ENCODE measurements at places on chromosomes 3 and 15. TPM values are rescaled to one million over a fixed set of nuclear protein-coding genes. Genes with fewer than 3 reads are reported as not detected.

The SLC9C1 gene
- 0.24 TPM for total RNA-seq

The SLC24A5 gene
- total RNA-seq: not detected

The C3orf70 gene
- total RNA-seq: not detected

The BCL2A1 gene
- 189 TPM for total RNA-seq

The PARP15 gene
- total RNA-seq: 213 TPM

The NR2F2 gene
- not detected for total RNA-seq

The SOX14 gene
- total RNA-seq: not detected

The SLC12A1 gene
- not detected for total RNA-seq

The CDHR4 gene
- not detected for total RNA-seq

The COLQ gene
- total RNA-seq: 1.2 TPM

The ARID3B gene
- total RNA-seq: 24.8 TPM

The KBTBD12 gene
- total RNA-seq: 0.16 TPM

The TMEM40 gene
- not detected for total RNA-seq

The NMNAT3 gene
- total RNA-seq: 1.1 TPM

DNA sequence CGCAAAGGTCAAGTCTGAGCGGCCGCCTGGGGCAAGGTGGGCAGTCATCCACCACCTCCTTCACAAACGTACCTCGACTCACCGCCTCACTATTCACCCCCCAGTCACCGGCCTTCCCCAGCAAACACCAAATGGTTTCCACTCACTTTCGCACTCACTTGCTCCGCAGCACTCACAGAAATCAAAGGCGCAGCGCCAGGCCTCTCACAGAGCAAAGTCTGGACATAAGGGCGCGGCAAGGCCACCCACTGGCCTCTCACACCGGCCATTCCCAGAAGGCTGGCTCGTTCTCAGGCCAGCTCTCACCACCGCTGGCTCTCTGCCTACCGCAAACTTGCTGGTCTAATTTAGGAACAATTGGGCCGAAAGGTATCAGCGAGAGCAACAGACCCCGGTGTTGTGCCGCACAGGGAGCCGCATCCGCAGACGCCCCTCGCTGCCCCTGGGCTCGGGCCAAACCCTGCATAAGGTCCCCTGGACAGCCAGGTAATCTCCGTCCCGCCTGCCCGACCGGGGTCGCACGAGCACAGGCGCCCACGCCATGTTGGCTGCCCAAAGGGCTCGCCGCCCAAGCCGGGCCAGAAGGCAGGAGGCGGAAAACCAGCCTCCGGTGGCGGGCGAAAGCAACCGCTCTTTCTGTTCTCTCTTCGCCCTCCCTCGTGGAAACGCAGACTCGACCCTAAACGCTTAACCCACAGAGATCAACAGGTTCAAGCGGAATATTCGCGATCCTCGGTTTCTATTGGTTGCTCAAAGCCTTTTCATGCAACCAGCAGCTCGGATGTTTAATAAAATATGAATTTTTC is 2.9 kb downstream of the SHOX2 start:
- no peaks in the 10 kb centered on the region for H3K36me3 ChIP-seq
- DNase-seq: no peak
- H3K4me3 ChIP-seq: no peak overlapping the region
- H3K27ac ChIP-seq: peak overlapping the region; percentile 59

- H3K27me3 ChIP-seq: peaks cover 12% of the 10 kb centered on the region
- H3K4me1 ChIP-seq: no peaks in the 10 kb centered on the region
- H3K27ac ChIP-seq: no peak overlapping the region
- no peak for DNase-seq
Observed at GRCh38 chr3:70620956-70621355, 308.5 kb upstream of the MDFIC2 start.

- H3K36me3 ChIP-seq: peaks cover 94% of the 10 kb centered on the region
- no peak for DNase-seq
- H3K4me1 ChIP-seq: peaks cover 4% of the 10 kb centered on the region
- H3K4me3 ChIP-seq: no peak overlapping the region
Observed at GRCh38 chr15:75397494-75397893, 29.1 kb upstream of the MAN2C1 start.

GRCh38 chr3:195169011-195169649 is 101.8 kb downstream of the XXYLT1 start:
- H3K36me3 ChIP-seq: no peaks in the 10 kb centered on the region
- H3K4me1 ChIP-seq: peaks cover 14% of the 10 kb centered on the region
- peaks cover 2% of the 10 kb centered on the region for H3K27me3 ChIP-seq
- no peak overlapping the region for H3K4me3 ChIP-seq

- peak overlapping the region; percentile 84 for H3K27ac ChIP-seq
- H3K4me1 ChIP-seq: peaks cover 21% of the 10 kb centered on the region
- peak overlapping the region; percentile 67 for H3K4me3 ChIP-seq
- H3K27me3 ChIP-seq: no peaks in the 10 kb centered on the region
- H3K36me3 ChIP-seq: peaks cover 47% of the 10 kb centered on the region
- DNase-seq: no peak
Observed at GRCh38 chr15:90749754-90750153, 32.6 kb downstream of the BLM start.

GRCh38 chr3:6523043-6523442 is 337.9 kb upstream of the GRM7 start:
- no peaks in the 10 kb centered on the region for H3K27me3 ChIP-seq
- DNase-seq: no peak
- H3K27ac ChIP-seq: no peak overlapping the region
- H3K36me3 ChIP-seq: no peaks in the 10 kb centered on the region
- H3K4me3 ChIP-seq: no peak overlapping the region
- H3K4me1 ChIP-seq: no peaks in the 10 kb centered on the region

GRCh38 chr15:91866371-91866905 is 12.9 kb downstream of the SLCO3A1 start:
- peaks cover 23% of the 10 kb centered on the region for H3K27me3 ChIP-seq
- H3K4me1 ChIP-seq: peaks cover 10% of the 10 kb centered on the region
- no peaks in the 10 kb centered on the region for H3K36me3 ChIP-seq
- H3K27ac ChIP-seq: no peak overlapping the region
- H3K4me3 ChIP-seq: no peak overlapping the region

DNA sequence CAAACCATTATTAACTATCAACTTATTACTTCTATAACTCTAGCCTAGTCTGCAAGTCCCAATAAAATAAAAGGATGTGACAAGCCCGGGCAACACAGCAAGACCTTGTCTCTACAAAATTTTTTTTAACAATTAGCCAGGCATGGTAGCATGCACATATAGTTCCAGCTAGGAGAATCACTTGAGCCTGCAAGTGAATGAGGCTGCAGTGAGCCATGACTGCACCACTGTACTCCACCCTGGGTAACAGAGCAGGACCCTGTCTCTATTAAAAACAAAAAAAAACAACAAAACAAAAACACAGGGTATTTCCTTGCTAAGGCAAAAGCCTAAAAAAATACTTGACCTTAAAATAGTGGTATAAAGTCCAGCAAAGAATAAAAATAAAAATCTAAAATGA is 31.4 kb downstream of the ANKRD28 start:
- peaks cover 21% of the 10 kb centered on the region for H3K36me3 ChIP-seq
- H3K27ac ChIP-seq: no peak overlapping the region
- H3K27me3 ChIP-seq: no peaks in the 10 kb centered on the region
- no peak overlapping the region for H3K4me3 ChIP-seq
- H3K4me1 ChIP-seq: peaks cover 29% of the 10 kb centered on the region

DNA sequence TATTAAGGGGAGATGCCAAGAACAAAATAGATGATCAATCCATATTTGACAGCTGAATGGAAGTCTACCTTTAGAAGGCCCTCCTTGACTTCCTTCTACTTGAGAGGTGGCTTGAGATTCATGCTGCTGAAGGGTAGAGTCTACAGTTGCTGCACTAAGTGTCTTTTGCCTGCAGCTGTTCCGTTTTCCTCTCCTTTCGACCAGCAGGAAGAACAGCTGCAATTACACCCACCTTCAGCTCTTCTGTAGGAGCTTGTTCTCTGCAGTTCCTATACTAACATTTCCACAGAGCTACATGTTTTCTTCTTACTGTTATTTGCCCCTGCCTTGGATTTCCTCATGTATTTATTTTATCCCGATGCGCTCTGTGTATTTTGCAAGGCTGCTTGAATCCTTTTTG is 79.1 kb downstream of the ARRDC4 start:
- H3K27me3 ChIP-seq: no peaks in the 10 kb centered on the region
- H3K36me3 ChIP-seq: no peaks in the 10 kb centered on the region
- H3K4me3 ChIP-seq: no peak overlapping the region
- no peak overlapping the region for H3K27ac ChIP-seq
- no peak for DNase-seq

- H3K4me3 ChIP-seq: no peak overlapping the region
- no peak for DNase-seq
- H3K27ac ChIP-seq: no peak overlapping the region
- H3K36me3 ChIP-seq: no peaks in the 10 kb centered on the region
- peaks cover 16% of the 10 kb centered on the region for H3K4me1 ChIP-seq
Observed at GRCh38 chr3:155130001-155130400, 49.9 kb downstream of the MME start.

DNA sequence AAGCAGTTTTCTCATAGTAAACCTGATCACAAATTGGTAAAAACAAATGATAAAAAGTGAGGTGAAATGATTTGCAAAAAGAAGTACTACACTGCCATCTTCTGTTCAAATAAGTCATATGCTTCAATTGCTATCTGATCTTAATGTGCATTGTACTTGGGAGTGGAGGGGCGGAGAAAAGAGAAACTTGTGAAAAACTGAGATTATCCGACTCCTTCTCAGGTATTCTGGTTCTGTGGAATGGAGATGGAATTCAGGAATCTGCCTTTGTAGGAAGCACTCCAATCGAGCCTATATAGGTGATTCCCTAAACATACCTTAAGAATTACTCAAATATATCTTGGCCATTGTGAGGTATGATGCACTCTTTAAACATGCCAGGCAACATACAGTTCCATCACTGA is 180.6 kb downstream of the CHL1 start:
- no peak overlapping the region for H3K4me3 ChIP-seq
- peaks cover 3% of the 10 kb centered on the region for H3K27me3 ChIP-seq
- no peaks in the 10 kb centered on the region for H3K36me3 ChIP-seq
- no peak overlapping the region for H3K27ac ChIP-seq
- no peak for DNase-seq

DNA sequence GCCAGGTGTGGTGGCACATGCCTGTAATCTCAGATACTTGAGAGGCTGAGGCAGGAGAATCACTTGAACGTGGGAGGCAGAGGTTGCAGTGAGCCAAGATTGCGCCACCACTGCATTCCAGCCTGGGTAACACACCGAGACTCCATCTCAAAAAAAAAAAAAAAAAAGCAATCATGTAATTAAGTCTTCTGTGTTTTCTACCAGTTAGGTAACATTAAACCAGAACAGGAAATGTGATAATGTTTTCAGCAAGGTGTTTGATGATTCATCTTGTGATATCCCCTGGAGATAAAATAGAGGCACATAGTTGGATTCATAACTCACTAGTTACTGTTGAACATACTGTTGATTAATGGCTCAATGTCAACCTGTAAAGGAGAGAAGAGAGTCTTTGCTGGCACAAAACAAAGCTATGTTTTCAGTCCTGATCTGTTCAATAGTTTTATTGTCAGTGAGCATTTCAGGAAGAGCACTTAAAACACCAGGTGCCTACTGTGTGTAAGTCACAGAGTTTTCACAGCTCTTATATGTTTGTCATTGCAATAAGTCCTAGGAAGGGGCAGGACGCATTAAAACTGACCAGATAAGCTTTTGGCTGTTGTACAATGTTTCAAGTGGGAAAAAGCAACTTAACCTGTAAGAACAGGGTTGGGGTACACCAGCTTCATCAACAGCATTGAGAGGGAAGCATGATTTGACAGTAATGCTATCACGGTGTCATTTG is 19.5 kb downstream of the DNAJB11 start:
- no peak overlapping the region for H3K27ac ChIP-seq
- H3K4me3 ChIP-seq: no peak overlapping the region
- H3K4me1 ChIP-seq: no peaks in the 10 kb centered on the region

- no peak overlapping the region for H3K27ac ChIP-seq
- H3K36me3 ChIP-seq: no peaks in the 10 kb centered on the region
- DNase-seq: no peak
Observed at GRCh38 chr3:130509008-130509407, 8.0 kb upstream of the COL6A6 start.

- no peak overlapping the region for H3K4me3 ChIP-seq
- no peak for DNase-seq
- peak overlapping the region; percentile 30 for H3K27ac ChIP-seq
- peaks cover 92% of the 10 kb centered on the region for H3K36me3 ChIP-seq
Observed at GRCh38 chr3:4688411-4688810, 195.3 kb downstream of the ITPR1 start.

GRCh38 chr3:172787746-172788145 is 37.2 kb downstream of the ECT2 start:
- no peaks in the 10 kb centered on the region for H3K27me3 ChIP-seq
- H3K27ac ChIP-seq: no peak overlapping the region
- no peak for DNase-seq
- no peak overlapping the region for H3K4me3 ChIP-seq
- peaks cover 9% of the 10 kb centered on the region for H3K36me3 ChIP-seq
- H3K4me1 ChIP-seq: no peaks in the 10 kb centered on the region

DNA sequence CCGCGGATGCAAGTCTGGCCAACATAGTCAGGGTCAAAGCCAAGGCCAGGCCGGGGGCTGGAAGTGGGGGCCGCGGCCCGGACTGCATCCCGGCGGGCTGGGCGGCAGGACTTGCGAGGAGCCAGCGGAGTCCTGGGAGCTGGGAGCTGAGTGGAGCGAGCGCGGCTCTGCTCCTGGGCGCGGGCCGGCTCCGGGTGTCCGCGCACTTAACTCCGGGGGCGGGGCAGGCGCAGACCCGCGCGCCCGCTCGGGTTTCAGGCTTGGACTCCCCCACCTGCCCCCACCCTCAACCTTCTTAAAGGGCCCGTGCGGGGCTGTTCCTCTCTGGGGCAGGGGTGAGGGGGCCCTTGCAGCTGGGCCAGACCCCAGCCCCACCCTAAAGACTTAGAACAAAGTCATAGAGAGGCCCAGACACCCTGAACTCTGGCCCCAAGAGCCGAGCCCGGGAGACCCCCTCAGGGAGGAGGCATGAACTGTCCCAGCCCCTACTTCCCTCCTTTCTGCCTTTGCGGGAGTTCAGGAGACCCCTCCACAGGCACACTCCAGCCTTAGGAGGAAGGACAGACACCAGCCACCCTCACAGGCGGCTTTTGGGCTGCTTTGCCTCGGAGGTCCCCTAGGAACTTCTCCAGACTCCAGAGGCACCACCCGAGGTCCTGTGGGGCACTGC is at the start of gene CSPG4:
CSPG4 (minus strand) TSS at position 181 of the 670 bp plus-strand sequence; CDS start at position 88, 93 bp downstream.
- no peaks in the 10 kb centered on the region for H3K36me3 ChIP-seq
- no peak within 1 kb of the TSS for H3K4me3 ChIP-seq
- H3K27ac ChIP-seq: no peak within 1 kb of the TSS
- peaks cover 2% of the 10 kb centered on the region for H3K4me1 ChIP-seq
- DNase-seq: no peak
